ENCODE measurements at places on chromosomes 4 and X.

DNA sequence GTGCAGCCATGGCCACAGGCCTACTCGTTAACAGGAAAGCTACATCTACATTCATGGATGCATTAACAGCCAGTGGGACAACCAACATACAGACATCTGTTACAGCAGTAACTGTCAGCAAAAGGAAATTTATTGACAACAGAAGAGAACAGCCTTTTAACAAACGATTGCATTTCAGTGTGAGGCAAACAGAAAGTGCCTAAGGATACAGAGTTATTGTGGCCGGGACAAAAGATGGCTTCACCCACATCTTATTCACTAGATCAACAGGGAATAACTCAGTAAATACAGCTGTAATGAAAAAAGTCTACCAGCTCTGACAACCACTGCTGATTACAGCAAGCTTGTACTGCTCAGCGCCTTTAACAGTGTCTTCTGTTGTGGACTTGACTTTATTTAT lies 61.5 kb upstream of the TBL1X start:
- no peak for DNase-seq

DNA sequence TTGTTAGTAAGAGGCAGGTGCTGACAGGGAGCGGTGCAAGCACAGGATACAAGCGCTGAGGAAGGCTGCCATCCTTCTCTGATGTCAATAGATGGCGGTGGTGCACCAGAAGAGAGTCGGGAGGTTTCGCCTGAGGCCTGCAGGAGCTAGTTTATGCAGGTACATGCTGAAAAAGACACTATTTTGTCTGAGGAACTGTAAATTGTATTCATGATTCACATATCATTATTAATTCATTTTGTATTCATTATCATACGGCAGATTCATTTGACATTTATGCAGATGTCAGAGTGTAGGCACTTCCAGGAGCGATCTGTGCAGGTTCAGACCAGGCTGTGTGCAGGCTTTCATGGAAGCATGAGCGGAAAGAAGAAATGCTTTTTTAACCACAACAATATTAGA lies 824.0 kb downstream of the STIM2 start:
- DNase-seq = peak; percentile 16

DNA sequence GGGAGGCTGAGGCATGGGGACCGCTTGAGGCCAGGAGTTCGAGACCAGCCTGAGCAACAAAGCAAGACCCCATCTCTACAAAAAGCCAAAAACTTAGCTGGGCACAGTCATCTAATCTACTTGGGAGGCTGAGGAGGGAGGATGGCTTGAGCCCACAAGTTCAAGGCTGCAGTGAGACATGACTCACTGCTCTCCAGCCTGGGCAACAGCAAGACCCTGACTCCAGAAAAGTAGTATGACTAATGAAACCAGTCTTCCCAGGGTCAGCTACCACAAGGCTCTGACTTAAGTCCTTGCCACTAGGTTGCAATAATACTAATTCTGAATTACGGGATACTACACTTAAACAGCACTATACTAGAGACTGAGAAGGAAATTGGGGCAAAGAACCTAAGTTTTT lies 33.1 kb downstream of the ERVMER34-1 start:
- no peak for DNase-seq

DNA sequence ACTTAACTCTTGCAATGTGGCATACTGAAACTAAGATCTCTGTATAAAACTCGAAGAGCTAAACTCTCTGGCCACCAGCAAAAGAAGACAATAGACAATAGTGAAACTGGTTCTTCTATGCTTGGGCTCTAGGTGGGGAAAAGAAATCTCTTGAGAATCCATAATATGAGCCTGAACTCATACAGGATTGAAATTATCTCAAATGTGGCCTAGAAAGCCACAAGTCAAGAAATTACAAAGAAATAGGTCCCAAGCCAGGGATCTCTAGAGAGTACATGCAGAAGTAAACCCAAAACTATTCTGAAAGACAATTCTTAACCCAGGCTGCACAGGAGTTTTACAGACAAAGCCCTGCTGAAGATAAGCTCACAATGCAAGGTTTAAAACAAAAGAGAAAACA lies 127.4 kb downstream of the ANAPC10 start:
- no peak for DNase-seq

GRCh38 chr4:136823020-136823419 lies 709.3 kb downstream of the PCDH18 start:
- no peak for DNase-seq
